ENCODE measurements at places on chromosomes 6 and 20.

- DNase-seq, result no peak
Observed at GRCh38 chr6:67064323-67064722, 1357.3 kb upstream of the EYS start.

DNA sequence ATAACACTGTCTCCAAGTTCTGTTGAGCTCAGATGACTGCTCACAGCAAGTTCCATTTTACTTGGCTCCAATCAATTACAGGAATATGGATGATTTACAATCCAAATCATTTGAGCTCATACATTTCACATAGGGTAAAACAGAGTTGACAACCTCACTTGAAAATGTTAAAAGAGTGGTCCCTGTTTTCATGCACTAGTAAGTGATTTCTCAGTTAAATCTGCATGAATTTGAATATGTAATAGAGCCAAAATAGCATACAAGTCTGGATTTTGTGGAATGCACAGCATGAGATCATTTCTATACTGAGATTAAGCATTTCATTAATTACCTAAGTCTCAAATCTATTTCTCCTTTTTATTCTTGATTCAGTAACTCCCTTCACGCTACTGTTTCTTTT lies 217.6 kb downstream of the SIM1 start:
- no peak for DNase-seq

DNA sequence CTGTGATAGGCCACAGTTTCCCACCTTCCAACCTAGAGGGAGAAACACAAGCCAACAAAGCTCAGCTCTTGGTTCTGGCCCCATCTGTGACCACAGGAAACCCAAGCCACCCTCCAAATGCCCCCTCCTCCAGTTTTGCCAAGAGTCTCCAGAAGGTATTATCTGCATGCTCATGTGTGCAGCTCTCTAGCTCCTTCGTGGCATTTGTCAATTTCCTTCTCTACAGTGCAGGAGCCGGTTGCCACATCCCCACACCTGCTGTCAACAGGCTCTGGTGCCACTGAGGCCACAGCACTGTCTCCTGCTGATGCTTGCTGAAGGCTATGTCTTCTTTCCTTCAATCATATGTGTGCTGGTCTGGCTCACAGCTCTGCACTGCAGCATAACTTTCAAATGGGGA lies 177.2 kb downstream of the CLIC5 start:
- DNase-seq, result no peak

- no peak for DNase-seq
Observed at GRCh38 chr20:62572980-62573379, 69.3 kb upstream of the SLCO4A1 start.

DNA sequence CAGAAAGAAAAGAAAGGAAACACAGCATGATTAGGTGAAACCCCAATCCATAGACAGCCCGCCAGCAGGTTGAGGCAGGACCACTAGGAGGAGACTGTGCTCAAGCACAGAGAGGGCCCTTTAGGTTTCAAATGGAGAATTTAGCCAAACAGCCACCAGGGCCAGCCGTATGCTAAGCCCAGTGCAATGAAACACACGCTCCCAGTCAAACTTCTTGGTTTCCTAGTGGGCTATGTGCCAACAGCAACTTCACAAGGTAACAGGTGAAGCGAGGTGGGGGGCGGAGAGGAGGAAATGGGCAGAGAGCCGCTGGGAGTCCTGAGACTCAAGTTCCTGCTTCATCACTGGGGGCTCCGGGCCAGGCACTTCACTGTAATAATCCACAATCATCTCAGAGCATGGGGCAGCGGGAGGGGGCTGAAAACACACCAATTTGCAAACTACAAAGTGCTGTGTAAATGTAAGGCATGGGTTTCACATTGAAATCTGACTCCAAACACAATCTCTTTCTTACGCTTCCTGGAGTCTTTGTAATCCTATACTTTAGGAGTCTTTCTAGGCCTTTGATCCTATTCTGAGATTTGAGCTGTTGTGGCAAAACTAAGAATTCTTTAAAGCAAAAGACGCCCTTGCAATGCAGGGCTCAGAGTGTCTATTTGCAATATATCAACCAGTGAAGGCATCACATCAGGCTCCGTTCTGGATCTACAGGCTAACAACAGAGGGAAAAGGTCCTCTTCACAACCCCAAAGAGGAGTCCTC lies 117.3 kb downstream of the OPRM1 start:
- DNase-seq, result peak; percentile 56

- DNase-seq, result no peak
Observed at GRCh38 chr6:146545581-146545980, 1.9 kb downstream of the RAB32 start.

DNA sequence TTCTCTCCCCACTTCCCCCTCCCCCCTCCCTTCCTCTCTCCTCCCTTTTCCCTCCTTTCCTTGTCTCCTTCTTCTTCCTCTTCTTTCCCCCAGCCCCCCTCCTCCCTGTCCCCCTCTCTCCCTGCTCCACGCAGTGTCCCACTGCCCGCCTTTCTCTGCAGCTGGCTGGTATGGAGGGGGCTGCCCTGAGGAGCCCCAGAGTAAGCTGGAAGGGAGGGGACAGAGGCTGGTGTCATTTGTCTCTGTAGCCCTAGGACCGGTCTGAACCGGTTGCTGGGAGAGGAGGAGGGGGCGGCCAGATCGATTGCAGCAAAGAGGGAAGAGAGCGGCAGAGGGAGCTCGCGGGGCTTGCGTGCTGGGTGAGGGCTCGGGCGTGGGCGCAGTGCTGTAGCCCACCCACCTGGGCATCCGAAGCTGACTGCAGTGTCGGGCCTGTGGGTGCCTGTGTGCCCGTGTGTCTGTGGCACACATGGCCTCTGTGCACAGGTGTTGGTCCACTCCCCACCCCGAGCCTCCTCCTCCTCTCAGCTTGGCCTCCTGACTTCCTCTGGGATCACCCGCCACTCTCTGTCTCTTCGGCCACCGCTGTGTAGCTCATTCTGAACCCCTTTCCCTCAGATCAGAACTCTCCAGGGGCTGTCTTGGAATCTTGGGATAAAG lies 50.6 kb downstream of the SRC start:
- no peak for DNase-seq

- DNase-seq, result no peak
Observed at GRCh38 chr20:46770330-46771194, 61.1 kb downstream of the SLC2A10 start.

- DNase-seq, result no peak
Observed at GRCh38 chr6:150866991-150867501, 1.5 kb downstream of the MTHFD1L start.

GRCh38 chr20:64241061-64241460 lies 14.5 kb upstream of the PCMTD2 start:
- DNase-seq, result no peak

GRCh38 chr20:3786126-3786484 lies 435 bp downstream of the CENPB start:
- DNase-seq, result peak; percentile 41

- DNase-seq, result no peak
Observed at GRCh38 chr20:17936286-17936760, 32.3 kb downstream of the SNX5 start.

DNA sequence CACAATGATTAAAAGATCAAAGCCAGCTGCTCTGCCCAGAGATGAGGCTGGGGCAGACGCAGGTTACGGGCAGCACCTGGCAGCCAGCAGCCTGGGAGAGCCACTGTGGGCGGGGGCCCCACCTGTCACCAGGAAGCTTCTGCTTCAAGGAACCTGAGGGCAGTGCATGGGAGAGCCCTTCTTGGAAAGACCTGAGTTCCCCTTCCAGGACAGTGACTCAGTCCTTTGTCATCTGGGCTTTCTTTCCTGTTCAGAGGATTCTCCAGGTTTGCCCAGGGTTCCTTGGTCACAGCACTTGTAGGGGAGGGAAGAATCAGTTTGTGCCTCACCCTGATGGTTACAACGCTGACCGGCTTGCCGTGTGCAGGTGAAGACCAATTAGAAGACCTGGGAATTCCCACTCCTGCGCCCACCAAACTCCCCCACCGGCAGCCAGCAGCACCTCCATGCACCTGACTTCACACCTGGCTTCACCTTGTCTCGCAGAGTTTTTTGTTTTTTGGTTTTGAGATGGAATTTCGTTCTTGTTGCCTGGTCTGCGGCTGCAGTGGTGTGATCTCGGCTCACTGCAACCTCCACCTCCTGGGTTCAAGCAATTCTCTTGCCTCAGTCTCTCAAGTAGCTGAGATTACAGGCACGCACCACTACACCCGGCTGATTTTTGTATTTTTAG lies 2.0 kb downstream of the ZBP1 start:
- no peak for DNase-seq

Data from T-cell (primary cell).